ENCODE measurements at places on chromosomes 11 and 22.

- DNase-seq, result no peak
Measured at GRCh38 chr11:72776844-72777754, 16.7 kb downstream of the STARD10 start.

DNA sequence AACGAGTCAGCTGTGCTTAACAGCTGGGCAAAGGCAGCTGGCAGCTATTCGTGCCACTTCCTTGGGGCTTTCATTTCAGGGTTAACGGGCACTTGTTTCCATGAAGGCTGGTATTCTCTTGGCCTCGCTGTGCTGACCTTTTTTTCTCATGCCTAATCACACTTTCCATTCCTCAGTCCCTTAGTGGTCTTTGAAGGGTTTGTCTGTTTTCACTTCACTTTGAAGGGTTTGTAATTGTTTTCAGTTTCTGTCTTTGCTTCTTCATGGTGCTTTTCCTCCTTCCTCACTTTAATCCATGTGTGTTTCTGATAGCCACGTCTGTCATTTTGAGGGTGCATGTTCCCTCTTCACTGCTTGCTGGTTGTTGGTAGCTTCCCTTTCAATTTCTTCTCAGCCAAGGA, 24.6 kb downstream of the PPIL2 start:
- DNase-seq, result no peak

DNA sequence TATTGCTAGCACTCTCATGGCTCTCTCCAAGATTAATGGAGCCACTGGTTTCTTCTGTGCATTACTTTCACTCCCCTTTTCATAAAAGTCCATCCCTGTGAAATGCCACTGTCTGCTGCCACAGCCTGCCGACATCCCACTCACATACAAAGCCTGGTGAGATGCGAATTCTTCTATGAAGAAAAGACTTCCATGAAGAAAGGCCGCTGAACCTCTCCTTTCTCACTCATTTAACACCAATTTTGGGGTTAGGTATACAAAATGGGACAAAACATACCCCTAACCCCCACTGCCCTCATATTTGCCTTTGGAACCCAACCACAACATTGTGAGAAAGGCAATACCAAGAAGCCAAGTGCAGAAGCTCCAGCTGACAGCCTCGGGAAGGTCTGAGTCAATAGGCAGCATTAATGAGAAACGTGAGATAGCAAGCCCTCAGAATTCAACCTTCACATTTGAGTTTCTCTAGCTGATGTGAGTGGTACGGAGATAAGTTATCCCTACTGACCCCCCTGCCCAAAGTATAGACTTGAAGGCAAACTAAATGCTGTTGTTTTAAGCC, 156.4 kb downstream of the ATG16L2 start:
- DNase-seq, result no peak

DNA sequence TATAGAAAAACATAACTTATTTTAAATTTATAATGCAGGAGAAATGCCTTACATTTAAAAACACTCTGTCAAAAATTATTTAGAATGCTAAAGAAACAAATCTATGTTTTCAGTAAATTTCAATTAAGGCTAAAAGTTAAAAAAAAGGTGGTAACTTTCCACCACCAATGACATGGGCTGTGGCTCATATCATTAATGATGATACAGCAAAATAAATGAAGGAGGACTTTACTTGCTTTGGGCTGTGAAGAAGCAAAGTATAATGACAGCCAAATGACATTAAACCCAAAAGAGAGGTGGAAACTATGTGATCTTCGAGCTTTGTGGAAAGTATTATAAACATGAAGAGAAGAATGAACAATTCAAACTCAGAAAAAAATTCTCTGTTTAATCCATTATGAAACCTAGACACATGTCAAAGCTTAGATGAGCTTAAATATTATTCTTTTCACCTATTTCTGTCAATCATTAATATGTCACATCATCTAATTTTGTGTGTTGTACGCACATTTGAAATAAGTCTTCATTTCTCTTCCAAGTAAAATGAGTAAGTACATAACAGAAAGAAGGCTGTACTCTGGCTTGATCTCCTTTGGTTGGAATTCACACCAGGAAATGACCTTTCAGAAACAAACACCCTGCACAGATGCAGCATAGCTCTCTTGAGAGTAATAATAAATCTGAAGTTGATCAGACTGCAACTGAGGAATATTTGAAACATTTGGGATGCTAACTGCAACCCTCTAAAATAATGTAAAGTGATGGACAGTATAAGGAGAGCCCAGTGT, 265.8 kb downstream of the TTC28 start:
- DNase-seq, result no peak

GRCh38 chr11:48052183-48053044, 72.1 kb downstream of the PTPRJ start:
- peak; percentile 85 for DNase-seq

DNA sequence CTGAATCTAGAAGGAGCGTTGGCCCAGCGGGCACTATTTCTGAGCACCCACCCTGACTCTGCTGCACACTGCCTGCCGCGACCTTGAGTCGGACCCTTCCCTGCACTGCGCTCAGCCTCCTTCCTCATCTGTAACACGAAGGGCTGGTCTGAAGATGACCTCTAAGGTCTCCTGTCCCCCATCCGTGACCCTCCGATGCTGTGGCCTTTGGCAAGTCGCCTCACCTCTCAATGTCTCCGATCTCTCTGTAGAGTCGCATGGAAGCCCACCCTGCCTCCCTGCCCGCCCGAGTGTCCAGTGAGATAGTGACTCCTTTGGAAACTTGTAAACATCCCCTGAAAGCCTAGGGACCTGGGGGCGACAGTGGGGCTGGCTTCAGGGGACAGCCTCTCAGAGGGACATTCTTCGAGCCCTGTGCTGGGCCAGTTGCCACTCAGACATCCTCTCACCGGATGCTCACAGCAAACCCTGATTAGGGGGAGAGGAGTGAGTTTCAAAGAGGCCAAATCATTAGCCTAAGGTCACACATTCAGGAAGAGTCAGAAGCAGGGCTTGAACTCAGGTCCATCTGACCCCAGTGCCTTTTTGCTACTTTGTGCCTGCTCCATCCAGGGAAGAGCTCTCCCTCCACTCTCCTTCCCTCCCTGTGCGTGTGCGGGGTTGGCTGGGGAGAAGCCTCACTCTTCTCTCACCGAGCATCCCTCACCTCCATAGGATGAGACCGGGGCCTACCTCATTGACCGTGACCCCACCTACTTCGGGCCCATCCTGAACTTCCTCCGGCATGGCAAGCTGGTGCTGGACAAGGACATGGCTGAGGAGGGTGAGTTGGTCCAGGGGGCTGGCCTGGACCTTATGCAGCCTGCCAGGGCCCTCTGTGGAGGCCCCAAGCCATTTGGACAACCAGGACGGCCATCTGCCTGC, 1.1 kb downstream of the KCTD17 start:
- no peak for DNase-seq

- DNase-seq, result peak; percentile 10
Measured at GRCh38 chr11:120517390-120517761, 5.8 kb downstream of the GRIK4 start.

GRCh38 chr11:110184456-110184855, 91.3 kb downstream of the ZC3H12C start:
- no peak for DNase-seq

DNA sequence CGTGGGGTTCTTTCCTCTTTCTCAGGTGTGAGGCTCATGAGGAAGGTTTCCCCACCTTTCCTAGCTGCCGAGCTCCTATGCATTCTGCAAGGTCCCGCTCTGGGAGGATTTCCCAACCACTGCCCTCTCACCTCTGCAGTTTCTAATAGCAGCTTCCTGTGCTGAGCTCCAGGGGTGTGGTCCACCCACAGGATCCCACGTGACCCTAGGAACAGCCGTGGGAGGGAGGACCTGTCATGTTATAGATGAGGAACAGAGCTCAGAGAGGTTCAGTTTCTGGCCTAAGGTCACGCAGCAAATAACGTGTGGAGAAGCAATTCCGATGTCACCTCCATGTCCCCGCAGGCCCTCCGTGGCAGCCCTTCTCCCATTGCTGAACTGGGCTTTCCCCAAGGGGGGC, 38.5 kb downstream of the FLRT1 start:
- no peak for DNase-seq

DNA sequence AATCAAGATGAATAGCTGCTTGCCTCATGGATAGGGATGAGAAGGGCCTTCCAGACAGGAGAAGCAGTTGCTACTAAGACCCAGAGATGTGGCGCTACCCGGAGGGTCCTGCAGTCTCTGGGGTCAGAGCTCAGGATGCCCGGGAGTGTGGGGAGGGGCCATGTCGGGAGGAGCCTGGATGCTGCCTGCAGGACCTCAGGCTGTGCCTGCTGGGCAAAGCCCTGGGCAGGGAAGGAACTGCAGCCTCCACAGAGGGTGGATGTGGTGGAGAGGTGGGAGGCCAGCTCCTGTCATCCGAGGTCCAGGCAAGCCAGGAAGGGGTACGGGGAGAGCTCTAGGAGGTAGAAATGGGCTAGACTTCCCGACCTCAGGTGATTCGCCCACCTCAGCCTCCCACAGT, 11.0 kb downstream of the PRR5 start:
- no peak for DNase-seq

DNA sequence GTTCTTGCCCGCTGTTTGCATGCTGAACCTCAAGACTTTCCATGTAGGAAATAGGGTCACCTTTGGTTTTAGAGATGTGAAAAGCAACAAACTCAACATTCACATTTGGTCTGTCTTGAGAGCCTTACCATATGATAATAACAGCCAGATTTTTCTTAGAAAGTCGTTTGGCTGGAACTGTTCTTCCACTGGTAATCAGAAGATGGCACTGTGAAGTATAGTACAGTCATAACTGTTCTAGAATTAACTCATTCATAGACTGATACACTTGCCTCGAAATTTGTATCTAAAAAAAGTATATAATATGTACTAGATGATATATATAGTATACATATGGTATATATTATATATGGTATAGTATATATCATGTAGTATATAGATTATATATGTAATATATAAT, 12.3 kb downstream of the LUZP2 start:
- no peak for DNase-seq

- DNase-seq, result no peak
Measured at GRCh38 chr11:75301601-75302345, 49.7 kb downstream of the ARRB1 start.

GRCh38 chr11:88359541-88359940, 22.0 kb upstream of the CTSC start:
- DNase-seq, result no peak

- DNase-seq, result no peak
Measured at GRCh38 chr22:37860796-37861421, 11.7 kb downstream of the EIF3L start.

GRCh38 chr11:12677131-12677530, 2.9 kb downstream of the TEAD1 start:
- no peak for DNase-seq

DNA sequence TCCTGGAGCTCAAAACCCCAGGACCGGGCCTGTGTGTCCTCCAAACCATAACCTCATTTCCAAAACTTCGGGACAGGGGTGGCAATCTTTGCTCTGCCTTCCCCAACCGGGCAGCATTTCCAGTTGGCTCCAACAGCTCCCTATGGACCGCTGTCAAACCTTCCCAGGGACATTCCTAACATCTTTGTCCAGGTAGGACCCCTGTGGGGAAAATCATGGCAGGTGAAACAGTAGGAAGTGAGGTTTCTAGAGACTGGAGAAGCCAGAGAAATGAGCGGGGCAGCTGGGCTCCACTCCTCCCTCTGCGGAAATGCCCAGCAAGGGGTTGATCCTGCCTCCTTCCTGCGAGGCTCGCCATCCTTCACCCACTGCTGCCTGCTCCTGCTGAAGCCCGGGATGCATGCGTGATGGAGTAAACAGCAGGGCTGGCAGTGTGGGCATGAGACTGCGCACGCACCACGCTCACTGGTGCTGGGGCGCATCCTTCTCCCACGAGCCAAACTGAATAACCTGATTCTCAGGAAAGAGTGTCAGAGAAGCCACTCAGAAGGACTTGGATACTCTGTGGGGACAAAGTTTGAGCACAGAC, 136.4 kb downstream of the BUD13 start:
- DNase-seq, result no peak
